GM20000 (cell line): ENCODE measurements at places on chromosomes 3 and 15.
A peak's percentile ranks its signal among the peaks of the same experiment; 100 is the strongest.

DNA sequence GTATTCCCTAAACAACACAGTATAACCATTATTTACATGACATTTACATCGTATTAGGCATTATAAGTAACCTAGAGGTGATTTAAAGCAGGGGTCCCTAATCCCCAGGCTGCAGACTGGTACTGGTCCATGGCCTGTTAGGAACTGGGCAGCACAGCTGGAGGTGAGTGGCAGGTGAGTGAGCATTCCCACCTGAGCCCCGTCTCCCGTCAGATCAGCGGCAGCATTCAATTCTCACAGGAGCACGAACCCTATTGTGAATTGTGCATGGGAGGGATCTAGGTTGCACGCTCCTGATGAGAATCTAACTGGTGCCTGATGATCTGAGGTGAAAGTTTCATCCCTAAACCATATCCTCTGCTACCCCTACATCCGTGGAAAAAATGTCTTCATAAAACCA is 138.2 kb downstream of the ATP10A start:
- no peak for DNase-seq

DNA sequence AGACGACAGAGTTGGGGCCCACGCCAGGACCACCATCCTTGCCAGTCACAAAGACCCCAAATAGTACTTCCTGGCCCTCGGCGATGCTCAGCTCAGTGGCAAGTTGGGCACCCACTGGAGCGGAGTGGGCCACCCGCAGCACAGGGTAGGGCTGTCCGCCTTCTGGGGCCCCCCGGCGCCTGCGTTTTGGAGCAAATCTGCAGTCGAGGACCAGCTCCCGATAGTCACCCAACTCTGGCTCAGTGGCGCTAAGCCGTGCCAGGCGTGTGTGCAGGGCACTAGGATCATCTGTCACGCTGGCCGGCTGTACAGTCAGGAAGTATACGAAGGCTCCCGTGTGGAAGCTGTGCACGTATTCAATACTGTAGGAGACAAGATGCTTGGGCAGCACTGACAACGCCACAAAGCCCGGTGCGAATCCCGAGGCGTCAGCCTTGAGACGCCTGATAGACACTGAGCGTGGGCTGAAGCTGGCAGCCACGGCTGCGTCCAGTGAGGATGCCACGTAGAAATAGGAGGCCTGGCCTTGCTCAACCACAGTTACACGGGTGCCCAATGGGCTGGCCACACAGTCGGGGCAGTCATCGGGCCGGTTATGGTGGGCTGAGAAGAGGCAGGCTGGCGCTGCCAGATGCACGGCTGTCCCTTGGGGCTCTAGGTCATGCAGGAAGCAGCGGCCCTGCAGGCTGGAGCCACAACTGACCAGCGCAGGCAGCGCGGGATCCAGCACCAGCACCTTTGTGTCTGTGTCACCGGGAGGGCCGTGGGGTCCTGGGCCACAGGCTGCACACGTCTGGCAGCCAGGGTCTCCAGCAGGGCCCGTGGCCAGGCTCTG is 945 bp downstream of the MST1R start:
- DNase-seq = no peak

GRCh38 chr15:101086394-101087171 is 165.3 kb downstream of the CHSY1 start:
- DNase-seq = no peak

GRCh38 chr3:157335233-157336076 is 101.2 kb upstream of the PTX3 start:
- DNase-seq = no peak

- DNase-seq = no peak
These were observed 102.9 kb downstream of the CACNA1D start for GRCh38 chr3:53597136-53597915.

DNA sequence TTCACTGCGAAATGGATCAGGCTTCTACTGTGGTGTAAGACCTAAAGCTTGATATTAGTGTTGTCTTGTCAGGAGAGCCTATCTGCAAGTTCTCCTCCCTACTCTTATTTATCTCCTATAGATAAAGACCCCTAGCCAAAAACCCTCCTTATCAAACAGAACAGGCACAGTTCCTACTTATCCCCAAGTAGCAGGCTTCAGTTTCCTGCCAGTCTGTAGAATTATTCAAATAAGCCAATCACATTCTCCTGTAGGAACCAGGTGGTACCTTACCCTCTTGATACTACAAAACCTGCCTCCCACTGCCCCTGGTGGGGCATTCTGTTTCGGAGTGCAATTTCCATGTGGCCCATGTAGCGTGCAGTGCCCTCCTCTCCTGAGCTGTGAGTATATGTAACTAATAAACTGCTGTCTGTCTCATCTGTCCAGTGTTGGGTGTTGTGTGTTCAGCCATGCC is 28.7 kb downstream of the HDGFL3 start:
- DNase-seq = no peak

DNA sequence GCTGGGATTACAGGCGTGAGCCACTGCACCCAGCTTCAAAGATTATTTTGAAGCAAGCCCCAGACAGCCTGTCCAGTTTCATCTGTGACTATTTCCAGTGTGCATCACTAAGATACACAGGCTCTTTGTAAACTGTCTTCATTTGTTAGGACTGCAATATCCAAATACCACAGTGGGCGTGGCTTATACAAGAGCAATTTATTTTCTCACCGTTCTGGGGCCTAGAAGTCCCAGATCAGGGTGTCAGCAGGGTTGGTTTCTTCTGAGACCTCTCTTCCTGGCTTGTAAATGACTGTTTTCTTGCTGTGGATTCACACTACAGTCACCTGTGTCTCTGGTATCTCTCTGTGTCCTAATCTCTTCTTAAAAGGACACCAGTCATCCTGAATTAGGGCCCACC is 59.7 kb downstream of the RLBP1 start:
- no peak for DNase-seq

- no peak for DNase-seq
These were observed 13.2 kb downstream of the LIMD1 start for GRCh38 chr3:45607790-45608189.

DNA sequence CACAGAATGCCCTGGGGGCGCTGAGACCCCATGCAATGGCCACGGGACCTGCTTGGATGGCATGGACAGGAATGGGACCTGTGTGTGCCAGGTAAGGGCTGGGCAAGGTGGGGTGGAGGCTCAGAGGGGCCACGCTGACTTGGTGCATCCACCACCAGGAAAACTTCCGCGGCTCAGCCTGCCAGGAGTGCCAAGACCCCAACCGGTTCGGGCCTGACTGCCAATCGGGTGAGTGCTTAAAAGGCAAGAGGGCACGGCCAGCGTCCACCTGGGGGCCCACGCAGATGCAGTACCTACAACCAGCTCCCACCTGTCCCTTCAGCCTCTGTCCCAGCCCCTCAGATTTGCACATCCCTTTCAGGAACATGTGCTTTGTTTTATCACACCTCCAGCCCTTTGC is 6.9 kb downstream of the STAB1 start:
- no peak for DNase-seq

DNA sequence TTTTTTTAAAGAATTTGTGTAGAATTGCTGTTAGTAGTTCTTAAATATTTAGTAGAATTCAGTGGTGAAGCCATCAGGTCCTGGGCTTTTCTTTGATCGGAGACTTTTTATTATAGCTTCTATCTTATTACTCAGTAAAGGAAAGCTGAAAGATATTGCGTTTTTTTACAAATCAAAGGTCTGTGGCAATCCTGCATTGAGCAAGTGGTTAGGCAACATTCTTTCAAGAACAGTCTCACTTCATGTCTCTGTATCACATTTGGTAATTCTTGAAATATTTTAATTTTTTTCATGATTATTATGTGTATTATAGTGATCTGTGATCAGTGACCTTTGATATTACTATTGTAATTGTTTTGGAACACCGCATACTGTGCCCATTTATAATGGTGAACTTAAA is 140.8 kb downstream of the UNC13C start:
- DNase-seq = no peak

DNA sequence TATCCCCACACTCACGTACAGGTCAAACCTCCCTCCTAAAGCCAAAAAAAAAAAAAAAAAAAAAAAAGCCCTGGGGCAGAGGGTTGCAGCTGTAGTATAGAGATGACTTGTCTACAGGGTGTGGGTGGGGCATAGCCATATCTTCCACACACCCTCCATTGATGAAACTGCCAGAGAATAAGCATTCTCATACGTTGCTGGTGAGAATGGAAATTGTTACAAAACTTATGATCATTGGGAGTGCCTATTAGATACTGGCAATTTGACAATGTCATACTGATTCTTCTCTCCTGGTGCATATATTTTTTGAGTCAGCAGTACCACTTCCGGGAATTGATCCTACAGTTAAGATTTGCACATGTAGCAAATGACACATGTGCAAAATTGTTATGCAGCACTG is 11.0 kb upstream of the CTNNB1 start:
- DNase-seq = no peak

- no peak for DNase-seq
These were observed 249.1 kb downstream of the UACA start for GRCh38 chr15:70514251-70514650.

DNA sequence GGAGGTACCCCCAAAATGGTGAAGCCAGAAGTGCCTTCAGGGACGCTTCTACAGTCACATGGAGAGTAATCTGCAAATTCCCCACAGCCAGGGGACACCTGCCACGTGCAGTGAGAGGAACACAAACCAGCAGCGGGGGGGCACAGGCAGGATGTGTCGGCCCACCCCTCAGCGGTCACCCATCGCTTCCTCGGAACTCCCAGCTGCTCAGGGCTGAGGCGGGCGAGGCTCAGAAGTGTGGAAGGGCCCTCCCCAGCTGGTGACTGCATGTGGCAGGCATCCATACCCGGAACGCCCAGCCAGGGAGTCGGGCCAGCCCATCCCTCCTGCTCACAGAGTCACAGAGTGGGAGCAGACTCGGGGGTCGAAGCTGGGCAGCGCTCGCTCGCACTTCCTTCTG is 63.7 kb downstream of the SLC12A8 start:
- DNase-seq = no peak

- no peak for DNase-seq
These were observed 28.4 kb upstream of the P2RY12 start for GRCh38 chr3:151412989-151413388.

GRCh38 chr3:11306817-11307589 is 34.8 kb downstream of the ATG7 start:
- DNase-seq = no peak

- DNase-seq = no peak
These were observed 102.8 kb downstream of the CHSY1 start for GRCh38 chr15:101148881-101149664.

GRCh38 chr3:30646181-30646876 is 39.9 kb downstream of the TGFBR2 start:
- no peak for DNase-seq

- DNase-seq = peak; percentile 45
These were observed 45.9 kb downstream of the SUMF1 start for GRCh38 chr3:4421121-4421520.

GRCh38 chr3:49794431-49794830 is 5.2 kb downstream of the CDHR4 start:
- no peak for DNase-seq

GRCh38 chr3:138329127-138329983 is at the start of gene NME9:
TSS of gene NME9 (minus strand) at chr3:138329851. CDS start at chr3:138329335, 516 bp downstream.
- DNase-seq = peak; percentile 82

DNA sequence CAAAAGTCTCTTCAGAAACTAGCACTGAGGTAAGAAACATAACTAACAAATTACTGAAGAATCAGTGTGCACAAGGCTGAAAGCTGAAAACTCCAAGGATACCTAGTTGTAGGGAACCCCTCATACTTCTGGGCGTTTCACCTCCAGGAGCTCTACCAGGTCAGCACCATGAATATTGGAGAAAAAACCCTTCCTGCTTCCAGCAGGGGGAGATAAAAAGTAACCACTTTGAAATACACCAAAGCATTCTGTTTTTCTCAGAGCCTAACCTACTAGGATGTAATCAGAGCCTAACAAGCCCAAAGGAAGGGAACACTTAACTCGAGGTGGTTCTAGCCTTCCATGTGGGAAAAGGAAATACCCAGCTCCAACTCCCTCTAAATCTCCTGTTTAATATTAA is 175.8 kb upstream of the MME start:
- peak; percentile 8 for DNase-seq

DNA sequence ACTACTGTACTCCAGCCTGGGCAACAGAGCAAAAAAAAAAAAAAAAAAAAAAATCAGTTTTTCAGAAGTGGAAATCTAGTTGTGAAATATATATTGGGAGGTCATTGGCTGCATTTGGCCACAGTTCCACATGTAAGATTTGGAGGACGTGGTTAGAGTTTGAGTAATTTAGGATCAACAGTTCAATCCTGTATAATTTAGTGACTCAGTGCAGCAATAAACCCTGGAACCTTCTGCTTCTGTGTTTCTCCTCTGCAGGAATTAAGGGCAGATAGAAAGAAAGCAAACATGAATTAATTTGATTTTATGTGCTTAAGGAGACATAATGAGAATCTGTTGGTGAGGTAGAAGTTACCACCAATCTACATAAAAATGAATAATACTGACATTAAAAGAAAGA is 347.0 kb downstream of the PTPRG start:
- DNase-seq = no peak

- no peak for DNase-seq
These were observed 265.9 kb upstream of the TGFBR2 start for GRCh38 chr3:30340500-30340899.

DNA sequence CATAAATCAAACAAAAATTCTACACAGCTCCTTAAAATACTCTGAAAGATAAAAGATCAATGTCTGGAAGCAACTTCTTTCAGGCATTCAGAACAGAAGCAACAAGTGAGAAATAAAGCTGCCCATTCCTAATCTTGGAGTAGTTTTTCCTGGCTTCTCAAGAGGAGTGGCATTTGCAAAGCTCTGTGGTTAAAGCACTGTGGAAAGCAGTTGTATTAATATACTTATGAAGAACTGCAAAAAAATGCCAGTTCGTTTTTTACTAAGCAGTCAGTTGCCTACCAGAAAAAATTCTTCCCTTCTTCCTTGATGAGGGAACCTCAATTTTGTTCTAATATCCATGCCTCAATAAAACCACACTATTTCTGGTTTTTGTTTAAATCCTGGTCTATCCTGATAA is 197.8 kb downstream of the TNIK start:
- no peak for DNase-seq

DNA sequence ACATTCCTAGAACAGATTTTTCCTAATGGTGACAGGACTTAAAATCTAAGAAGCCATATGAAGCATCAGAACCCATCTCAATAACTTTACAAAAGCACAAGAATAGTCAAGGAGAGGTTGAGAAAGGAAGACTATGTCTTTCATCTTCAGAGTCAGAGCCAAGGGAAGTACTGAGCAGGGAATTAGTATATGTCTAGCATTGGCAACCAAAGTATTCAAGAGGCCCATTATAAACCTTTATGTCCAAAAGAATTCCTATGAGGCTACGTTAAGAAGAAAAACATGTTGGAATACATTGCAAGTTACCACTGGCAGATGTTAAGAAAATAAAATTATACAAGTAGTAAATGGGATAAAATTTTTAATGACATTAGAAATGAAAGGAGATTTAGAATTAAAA is 150.5 kb downstream of the MAGI1 start:
- no peak for DNase-seq

- peak; percentile 74 for DNase-seq
These were observed 24.3 kb upstream of the FLNB start for GRCh38 chr3:57983734-57984518.

DNA sequence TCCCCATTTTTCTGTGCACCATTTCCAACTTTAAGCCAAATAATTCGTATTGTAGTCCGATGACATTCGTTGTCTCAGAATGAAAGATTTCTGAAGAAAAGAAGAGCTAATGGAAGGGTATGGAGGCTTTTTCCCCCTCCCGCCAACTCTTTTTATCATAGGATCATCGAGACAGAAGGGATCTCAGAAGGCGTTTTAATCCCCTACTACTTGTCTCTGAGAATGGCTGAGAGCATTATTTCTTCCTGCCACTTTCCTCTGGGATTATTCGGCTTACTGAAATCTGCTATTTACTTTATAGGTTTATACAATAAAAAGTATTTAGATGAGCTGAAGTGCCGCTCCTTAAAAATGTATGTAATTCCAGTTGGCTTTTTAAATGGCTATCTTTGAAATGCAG is 789.8 kb downstream of the EDEM1 start:
- no peak for DNase-seq
